ENCODE measurements at places on chromosomes 7 and 10.
A peak's percentile ranks its signal among the peaks of the same experiment; 100 is the strongest.

DNA sequence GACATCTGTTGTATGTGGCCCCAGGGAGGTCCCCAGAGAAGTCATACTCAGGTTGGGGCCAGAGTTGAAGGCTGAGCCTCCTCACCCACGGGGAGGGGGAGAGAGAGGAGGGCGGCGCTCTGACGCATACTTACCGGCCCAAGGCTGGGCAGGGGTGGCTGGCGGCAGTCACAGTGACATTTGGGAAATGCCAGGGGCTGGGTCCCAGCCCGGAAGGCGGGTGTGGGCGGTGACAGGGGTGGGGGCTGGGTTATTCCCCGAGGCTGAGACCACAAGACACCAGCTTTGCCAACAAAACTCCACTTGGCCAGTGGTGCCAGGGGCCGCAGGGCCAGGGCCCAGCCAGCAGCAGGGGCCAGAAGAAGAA, 41.1 kb downstream of the RASGEF1A start:
- no peak for DNase-seq

GRCh38 chr7:157983502-157984422, 603.9 kb downstream of the PTPRN2 start:
- no peak for DNase-seq

DNA sequence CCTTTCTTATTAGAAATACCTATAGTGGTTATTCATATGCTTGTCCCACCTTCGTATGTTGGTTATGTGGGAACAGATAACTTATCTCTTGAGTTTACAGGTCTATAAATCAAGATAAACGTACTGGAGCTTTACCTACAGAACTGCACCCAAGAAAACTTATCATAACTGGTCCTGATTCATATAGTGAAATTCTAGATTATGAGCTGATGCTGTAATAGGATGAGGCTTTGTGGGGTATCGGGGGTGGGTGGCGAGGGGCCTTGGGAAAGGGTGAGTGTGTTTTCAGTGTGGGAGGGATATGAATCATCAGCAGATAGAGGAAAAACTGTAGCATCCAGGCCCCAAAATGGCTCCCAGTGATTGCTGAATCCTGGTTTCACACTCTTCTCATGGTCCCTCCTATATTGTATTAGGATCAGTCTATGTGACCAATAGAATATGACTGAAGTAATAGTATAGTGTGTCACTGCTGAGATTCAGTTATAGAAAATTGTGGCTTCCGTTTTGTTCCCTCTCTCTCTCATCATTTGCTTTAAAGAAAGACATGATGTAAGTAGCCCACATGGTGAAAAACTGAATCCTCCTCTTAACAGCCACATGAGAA, 706.8 kb upstream of the LRRTM3 start:
- DNase-seq = no peak

GRCh38 chr10:119246862-119247549, 39.6 kb downstream of the GRK5 start:
- no peak for DNase-seq

GRCh38 chr7:132614428-132615318, 38.4 kb upstream of the PLXNA4 start:
- peak; percentile 50 for DNase-seq

- DNase-seq = peak; percentile 16
Observed at GRCh38 chr10:15427843-15428414, 56.8 kb upstream of the FAM171A1 start.

- no peak for DNase-seq
Observed at GRCh38 chr10:123492016-123492415, 174.1 kb upstream of the GPR26 start.

DNA sequence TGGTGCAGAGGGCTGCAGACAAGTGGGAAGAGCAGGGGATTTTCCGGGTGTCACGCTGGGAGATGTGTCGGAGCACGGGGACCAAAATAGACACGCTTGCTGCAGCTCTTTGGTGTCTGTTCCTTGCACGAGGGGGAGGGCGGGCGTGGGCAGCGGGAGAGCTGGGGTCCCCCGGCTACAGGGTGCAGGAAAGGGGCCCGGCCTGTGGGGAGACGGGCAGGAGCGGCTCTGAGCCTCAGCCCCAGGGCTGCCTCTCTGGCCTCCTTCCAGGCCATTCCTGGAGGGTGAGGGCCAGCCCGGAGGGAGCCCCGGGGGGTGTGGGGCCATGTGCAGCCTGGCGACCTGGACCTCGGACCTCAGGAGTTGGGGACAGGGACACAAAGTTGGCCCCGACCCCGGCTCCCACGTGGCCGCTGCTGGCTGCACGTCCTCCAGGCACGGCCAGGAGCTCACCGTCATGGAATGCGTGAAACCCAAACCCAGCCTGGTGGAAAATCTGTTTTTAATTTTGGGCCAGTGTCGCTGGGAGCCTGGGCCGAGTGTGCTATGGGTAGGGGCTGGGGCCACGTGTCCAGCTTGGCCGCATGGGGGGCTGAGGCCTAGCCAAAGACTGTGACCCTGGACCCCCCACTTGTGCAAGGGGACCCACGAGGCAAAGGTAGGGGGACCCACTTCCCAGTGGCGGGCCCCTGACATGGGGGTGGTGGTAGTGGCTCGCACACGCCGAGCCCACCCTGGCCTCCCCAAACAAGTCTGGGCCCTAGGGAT, 6.6 kb downstream of the TTYH3 start:
- DNase-seq = no peak

DNA sequence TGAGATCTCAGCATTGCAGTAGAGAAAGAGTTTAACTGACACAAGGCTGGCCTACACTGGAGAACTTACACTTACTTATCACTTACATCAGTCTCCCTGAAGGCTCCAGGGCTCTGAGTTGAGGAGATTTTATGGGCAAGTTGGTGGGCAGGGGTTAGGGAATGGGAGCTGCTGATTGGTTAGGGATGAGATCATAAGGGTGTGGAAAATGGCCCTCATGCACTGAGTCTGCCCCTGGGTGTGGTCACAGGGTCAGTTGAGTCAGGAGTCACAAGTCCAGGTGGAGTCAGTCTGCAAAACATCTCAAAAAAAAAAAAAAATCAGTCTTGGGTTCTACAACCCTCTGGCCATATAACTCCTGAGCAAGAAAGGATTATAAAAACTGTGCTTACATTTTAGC, 60.5 kb downstream of the PPP1R17 start:
- DNase-seq = no peak

Data from MV-4-11 (cell line).